Heart right ventricle (tissue), 16 donors: ENCODE measurements at places on chromosomes 4 and X. TPM values are rescaled to one million over a fixed set of nuclear protein-coding genes. Genes with fewer than 3 reads are reported as not detected.

Gene CLTRN
- total RNA-seq, result 0.17 TPM

Gene FGG
- 0.71 TPM for total RNA-seq

Gene GJB1
- total RNA-seq, result not detected

Gene CCNA2
- total RNA-seq, result 1.6 TPM

GRCh38 chr4:65066106-65066505, 604.2 kb downstream of the EPHA5 start:
- no peak for DNase-seq

GRCh38 chrX:1239681-1240142, 27.3 kb upstream of the CRLF2 start:
- peak; percentile 25 for DNase-seq

DNA sequence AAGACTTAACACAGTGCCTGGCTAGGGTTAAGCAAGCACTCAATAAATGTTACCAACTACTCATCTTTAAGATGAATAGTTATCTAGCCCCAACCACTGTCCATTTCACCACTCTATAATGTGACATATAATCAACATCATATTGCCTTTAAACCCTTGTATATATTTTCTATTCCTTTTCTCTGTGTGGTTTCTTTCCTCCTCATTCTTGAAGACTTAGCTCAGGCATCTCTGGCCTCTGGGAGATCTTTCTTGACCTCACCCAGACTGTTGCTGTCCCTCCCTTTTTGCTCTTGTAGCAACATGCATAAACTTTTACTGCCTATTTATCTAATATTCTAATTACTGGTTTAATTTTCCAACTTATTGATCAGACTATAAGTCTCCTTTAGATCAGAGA, 249.9 kb upstream of the MAB21L2 start:
- no peak for DNase-seq

- DNase-seq, result peak; percentile 68
Observed at GRCh38 chrX:40174854-40175510, 77.2 kb upstream of the BCOR start.

DNA sequence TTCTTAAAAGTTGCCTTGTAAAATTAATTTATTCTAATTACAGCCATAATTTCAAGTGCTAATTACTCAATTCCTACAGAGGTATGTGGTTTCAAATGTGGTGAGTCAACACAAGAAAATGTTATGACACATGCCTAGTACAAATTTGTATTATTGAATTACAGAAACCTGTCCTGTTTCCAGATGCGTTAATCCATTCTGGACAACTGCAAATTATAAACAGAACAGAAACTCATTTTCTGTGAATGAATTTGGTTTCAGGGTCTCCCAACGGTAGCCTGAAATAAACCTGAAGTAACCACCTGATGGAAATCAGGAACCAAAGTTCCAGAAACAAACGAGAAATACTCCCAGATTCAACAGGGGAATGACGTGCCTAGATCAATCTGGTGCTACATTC, 328.6 kb upstream of the F9 start:
- no peak for DNase-seq

DNA sequence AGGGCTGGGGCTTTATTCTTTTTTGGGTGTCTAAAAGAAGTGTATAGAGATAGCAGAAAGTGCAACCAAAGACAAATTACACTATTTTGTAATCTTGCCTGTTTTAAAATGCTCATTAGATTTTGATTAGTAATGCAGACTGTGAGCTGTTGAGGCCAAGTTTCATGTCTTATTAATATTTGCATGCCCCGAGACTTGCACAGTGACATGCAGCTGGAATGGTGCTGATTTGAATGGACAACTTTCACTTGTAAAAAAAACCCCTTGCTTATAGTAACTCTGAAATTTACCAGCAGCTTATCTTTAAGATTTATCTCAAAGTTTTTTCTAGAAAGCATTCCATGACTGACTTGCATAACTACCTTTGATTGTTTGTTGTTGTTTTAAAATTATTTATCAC, 835.1 kb upstream of the IGFBP7 start:
- no peak for DNase-seq

GRCh38 chr4:104486716-104487504, 7.8 kb downstream of the CXXC4 start:
- no peak for DNase-seq

- no peak for DNase-seq
Observed at GRCh38 chr4:67344594-67345380, 200.5 kb downstream of the CENPC start.
